ENCODE measurements at places on chromosomes 1 and 21.

GRCh38 chr1:154501423-154502065 is 475 bp upstream of the TDRD10 start:
- no peak for DNase-seq

- no peak for DNase-seq
These were observed 104.5 kb downstream of the PCNX2 start for GRCh38 chr1:233190987-233191386.

- no peak for DNase-seq
These were observed 83.9 kb upstream of the ATP1A1 start for GRCh38 chr1:116289193-116289592.

GRCh38 chr1:44034976-44035716 is 3.9 kb upstream of the SLC6A9 start:
- DNase-seq = no peak

DNA sequence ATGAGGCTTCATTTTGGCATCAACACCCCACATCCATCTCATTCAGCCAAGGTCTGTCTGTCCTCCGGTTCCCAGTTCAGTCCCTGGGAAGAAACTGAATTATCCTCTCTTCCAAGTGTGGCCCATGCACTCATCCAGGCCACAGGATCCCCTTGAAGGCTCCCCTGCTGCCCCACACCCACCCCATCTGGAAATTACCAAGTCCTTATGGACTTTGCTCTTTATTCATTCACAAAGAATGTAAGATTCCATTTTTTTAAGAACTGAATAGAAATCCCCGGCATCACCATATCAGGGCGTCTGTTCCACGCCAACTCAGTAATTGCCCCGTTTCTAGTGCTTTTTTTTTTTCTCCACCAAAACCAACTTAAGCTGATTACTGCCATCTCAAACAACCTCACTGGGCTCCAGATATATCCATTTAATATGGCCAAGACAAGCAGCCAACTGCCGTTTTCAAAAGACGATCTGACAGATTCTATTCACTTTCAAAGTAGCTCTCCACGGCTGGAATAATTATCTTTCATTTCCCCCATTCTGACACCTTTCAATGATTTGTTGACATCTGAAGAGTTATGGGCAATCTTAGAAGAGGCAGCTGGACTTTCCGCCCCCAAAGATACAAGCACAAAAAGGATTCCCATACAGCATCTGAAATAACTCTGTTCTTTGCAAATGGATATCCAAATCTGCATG is 55.9 kb downstream of the OLIG1 start:
- DNase-seq = no peak

DNA sequence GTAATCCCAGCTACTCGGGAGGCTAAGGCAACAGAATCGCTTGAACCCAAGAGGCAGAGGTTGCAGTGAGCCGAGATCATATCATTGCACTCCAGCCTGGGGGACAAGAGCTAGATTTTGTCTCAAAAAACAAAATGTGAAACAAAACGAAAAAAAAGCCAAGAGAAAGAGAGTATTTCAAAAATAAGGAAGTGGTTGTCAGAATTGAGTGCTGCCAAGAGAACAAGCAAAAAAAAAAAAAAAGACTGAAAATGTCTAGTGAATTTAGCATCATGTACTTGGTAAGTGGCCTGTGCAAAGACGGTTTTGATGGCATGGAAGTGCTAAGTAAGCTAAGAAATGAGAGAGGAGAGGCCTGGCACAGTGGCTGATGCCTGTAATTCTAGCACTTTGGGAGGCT is 14.3 kb downstream of the KPNA6 start:
- DNase-seq = peak; percentile 60

GRCh38 chr1:84888753-84889152 is 4.3 kb downstream of the LPAR3 start:
- no peak for DNase-seq

- no peak for DNase-seq
These were observed 503.2 kb upstream of the CAMK1G start for GRCh38 chr1:209080170-209080781.

DNA sequence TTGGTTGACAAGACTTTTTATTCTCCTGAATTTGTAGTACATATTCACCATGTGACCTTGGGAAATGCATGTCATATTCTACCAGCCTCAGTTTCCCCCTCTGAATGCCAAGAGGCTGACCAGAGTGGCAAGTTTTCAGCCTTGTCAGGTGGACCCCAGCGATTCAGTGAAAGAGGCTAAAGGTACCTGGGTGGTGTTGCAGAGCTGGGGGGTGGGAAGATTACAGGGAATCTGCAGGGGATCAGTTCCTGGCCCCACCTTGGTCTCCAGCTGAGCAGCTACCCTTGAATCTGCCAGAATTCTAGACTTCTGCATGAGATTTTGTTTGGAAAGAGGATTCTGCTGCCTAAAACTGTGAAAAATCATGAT is 27.9 kb upstream of the KCNA2 start:
- no peak for DNase-seq

DNA sequence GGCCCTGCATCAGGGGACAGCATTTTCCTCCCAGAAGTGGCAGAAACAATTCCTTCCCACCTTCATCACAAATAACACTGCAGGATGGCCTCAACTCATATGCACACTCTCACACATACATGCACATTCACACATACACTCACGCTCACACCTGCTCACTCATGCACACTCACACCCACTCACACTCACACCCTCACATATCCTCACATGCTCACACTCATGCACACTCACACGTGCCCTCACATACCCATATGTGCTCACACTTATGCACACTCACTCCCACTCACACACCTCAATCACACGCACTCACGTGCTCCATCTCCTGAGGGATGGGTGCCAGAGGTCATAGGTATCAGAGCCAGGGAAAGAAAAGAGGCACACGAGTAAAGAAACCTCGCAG is 77.1 kb downstream of the NFASC start:
- DNase-seq = no peak

DNA sequence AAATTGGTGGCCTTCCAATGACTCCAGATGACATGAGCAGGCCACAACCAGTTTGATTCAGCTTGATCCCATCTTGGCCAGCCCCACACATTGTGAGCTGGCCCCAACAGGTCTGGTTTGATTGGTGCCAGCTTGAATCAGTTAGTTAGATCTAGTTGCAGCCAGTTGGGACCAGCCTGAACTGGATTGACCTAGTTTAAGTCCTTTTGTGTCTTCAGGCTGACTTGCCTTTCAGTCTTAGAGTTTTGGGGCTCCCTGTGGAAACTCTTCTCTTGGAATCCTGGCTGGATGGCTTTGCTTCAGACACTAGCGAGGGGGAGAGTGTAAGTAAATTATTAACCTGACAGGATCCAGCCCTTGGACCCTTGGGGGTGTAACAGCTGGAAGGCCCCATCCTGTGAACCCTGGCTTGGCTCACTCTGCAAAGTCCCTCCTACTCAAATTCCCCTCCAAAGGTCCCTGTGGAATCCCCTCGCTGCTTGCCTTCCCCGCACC is 36.2 kb upstream of the POU3F1 start:
- no peak for DNase-seq

DNA sequence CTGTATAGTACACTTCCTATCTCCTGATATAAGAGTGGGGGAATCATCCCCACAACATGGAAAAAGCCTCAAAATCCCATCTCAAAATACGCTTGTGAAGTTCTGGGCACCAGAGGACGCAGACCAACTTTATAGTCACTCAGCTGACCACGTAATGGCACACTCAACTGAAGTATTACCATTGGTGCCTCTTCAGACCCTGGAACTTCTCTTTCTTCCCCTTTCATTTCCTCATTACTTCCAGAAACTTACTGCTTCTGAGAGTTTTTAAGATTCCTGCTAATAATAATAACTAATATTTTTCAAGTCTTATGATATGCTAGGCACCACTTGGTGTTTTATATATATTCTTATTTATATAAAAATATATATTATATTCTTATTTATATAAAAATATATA is 202.6 kb downstream of the PTPRC start:
- DNase-seq = no peak

DNA sequence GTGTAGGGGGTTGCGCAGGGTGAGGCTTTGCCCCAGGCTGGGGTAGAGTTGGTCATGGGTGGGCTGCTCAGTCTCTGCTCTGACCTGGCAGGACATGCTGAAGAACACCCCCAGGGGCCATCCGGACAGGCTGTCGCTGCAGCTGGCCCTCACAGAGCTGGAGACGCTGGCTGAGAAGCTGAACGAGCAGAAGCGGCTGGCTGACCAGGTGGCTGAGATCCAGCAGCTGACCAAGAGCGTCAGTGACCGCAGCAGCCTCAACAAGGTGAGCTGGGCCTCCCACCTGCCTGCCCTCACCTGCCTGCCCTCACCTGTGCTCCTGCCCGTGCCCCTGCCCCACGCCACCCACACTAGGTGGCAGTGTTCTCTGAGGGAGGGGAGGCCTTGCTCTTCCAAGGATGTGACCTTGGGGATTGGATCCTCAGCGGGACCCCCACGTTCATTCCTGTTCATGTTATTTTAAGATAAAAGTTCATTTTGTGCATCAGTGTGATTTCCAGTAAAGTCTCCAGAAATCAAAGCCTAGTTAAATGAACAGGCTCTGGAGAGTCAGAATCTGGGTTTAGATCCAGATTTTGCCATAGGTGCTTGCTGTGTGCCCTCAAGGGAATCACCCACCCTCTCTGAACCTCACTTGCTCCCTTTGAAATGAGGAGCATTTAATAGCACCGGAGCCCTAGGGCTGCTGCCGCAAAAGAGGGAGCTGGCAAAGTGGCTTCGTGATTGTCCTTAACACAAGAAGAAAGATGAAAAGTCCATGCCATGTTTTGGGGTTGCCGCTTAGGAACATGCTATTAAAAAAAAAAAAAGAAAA is 87.9 kb downstream of the ARHGEF10L start:
- DNase-seq = no peak

- DNase-seq = no peak
These were observed 44.7 kb downstream of the PRDM16 start for GRCh38 chr1:3113741-3114056.

- DNase-seq = no peak
These were observed 99.9 kb upstream of the TIAM1 start for GRCh38 chr21:31443736-31444521.

DNA sequence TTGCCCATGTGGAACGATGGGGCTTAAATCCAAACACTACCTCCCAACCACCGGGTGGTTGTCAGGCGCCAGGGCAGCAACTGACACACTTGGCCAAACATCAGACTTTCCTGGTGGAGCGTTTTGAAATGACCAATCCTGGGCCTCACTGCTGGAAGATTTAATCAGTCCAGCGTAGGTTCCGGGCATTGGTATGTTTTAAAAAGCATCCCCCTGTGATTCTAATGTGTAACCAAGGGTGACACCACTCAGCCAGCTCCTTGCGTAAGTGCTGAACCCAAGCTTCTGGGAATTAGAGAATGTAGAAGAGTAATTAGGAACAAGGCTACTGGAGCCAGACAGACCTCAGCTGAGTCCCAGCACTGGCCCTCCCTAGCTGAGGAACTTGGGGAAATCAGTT is 44.8 kb upstream of the KAZN start:
- no peak for DNase-seq

GRCh38 chr1:92211166-92211565 is 6.5 kb upstream of the C1orf146 start:
- no peak for DNase-seq

DNA sequence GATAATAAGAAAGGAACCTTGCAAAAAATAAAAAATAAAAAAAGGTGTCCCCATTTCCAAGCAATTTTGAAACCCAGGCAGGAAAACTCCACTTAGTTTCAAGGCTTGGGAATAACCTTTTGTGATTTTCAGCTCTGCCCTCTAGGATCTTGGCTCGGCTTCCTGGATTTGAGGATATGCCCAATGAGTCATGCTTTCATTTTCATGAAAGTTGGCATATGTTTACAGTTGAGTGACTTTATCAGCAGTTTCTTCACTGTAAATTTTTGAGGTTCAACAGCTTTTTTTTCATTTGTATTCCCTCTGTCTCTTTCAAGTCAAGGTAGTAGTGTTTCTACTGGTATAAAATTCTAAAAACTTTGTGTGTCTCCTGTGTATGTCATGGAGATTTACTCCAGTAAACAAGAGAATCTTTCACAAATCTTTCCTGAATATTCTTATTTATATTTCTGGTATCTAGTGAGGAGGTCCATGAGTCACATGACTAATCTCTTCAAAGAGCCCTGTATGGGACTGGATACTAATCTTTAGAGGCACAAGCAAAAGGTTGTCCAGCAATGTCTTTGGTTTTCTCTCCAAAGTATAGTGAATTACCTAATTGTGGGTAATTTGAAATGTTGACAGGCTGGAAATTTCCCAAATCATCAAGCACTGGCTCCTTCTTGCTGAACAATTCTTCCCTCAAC is 335.3 kb downstream of the BRINP2 start:
- no peak for DNase-seq

- DNase-seq = no peak
These were observed 272.7 kb downstream of the NTNG1 start for GRCh38 chr1:107413546-107413945.

GRCh38 chr1:94686882-94687281 is 133.3 kb upstream of the SLC44A3 start:
- no peak for DNase-seq

GRCh38 chr1:241934866-241935265 is 22.7 kb upstream of the BECN2 start:
- DNase-seq = no peak

DNA sequence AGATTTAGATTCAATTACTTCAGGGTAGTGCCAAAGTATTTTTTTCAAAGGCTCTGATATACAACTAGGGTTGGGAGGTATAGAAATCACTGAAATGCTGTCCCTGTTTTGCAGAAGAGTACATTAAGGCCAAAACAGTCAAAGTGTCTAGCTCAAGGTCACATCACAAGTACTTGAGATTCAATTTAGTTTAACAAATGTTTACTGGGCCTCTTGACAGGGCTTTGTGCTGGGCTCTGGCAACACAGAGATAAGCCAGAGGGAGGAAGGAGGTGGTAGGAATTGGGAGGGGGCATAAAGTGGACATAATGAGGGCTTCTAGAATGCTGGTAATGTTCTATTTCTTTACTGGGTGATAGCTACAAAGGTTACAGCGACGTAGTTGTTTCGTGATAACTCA is 2.3 kb upstream of the SLC9A1 start:
- DNase-seq = no peak

GRCh38 chr1:48756683-48757316 is 19.9 kb downstream of the BEND5 start:
- DNase-seq = no peak

GRCh38 chr1:180976732-180977357 is 45.8 kb downstream of the STX6 start:
- DNase-seq = no peak

Measured in bone marrow (tissue), 2 donors.